ENCODE measurements at places on chromosomes 6 and 20.
A peak's percentile ranks its signal among the peaks of the same experiment; 100 is the strongest.

DNA sequence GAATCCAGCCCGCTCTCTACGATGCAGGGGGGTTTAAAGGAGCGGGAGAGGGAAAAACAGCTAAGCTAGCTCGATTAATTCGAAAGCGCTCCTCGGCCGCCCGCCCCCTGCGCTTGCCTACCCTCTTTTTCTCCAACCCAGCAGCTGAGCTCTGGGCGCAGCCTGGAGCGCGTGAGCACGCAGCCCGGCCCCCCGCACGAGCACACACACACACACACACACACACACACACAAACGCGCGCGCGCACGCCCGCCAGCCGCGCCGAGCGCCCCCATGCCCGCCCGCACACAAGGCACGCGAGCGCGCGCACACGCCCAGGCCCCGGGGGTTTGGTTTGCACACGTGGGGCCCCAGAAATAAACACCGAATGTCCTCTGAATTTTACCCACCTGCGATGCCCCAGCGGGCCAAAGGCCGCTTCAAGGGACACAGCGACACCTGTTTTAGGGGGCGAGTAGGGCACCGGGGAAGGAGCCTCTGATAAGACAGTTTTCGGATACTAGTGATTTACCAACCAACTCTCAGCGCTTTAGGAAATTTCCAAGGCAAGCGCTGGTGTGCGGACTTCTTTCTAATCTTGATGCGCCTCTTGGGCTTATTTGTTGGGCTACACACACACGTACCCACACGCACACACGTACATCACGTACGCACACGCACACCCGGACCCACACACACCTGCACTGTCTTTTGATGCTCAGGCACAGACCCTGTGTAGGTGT is 802 bp upstream of the NRN1 start:
- DNase-seq, result no peak

- DNase-seq, result no peak
Observed at GRCh38 chr6:44804546-44805159, 417.1 kb downstream of the CDC5L start.

DNA sequence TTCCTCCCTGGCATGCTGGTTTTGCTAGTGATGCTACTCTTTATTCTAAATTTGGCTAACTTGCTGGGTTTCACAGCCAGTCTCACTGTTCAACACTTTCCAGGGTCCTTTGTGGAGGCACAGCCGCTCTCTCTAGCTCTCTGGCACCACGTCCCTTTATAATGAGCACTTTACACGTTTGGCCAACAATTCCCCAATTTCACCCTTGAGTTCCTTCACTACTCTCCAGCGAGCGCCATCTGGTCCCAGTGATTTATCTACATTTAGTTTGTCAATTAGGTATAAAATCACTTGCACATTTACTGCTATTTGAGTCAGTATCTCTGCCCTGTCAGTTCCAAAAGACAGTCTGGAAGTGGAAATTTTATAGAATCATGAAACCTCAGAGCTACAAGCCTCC is 241.9 kb upstream of the MOCS1 start:
- DNase-seq, result no peak

GRCh38 chr6:34243901-34244884 is 4.6 kb downstream of the SMIM29 start:
- DNase-seq, result no peak

DNA sequence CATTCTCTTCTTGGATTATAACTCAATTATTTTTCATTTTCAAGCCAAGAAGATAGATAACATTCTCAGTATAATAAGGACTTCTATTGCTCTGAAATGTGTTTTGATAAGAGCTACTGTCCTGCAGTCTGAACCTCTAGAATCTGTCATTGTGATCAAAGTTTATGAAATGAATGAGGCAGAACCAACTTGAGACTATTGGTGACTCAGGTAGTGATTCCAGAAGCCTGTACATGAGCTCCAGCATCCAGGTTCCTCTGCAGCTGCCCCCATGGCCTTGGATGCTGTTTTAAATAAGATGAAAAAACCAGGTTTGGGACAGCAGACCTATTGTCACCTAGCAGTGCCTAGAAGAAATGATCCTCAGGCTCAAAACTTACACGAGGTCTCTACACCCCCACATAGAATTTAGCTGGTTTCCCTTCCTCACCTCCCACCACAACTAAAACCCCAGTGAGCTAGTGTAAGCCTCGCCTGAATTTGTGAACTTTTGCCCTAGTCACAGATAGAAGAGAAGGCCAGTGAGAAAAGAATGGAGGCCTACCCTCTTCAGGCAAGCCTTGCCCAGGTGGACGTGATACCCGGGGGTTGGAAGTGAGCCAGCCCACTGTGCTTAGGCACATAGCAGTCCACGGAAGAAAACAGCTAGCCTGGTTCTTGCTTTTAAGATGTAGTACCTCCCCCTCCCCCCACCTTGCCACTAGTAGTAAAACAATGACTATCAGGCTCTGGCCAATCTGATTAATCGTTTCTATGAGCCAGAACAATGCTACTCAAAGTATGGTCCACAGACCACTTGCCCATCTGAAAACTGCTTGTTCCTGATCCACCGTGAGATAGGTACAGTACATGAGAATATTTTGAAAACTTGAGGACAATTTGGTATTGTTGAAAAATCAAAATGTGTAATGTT is 73.0 kb upstream of the SYNJ2 start:
- DNase-seq, result no peak

GRCh38 chr6:156175971-156176421 is 601.2 kb upstream of the ARID1B start:
- DNase-seq, result peak; percentile 82

- DNase-seq, result no peak
Observed at GRCh38 chr20:20195021-20195705, 142.8 kb downstream of the CFAP61 start.

GRCh38 chr6:56570413-56571359 is 72.0 kb downstream of the DST start:
- DNase-seq, result peak; percentile 10

GRCh38 chr20:25533920-25534700 is 51.2 kb downstream of the NINL start:
- no peak for DNase-seq

DNA sequence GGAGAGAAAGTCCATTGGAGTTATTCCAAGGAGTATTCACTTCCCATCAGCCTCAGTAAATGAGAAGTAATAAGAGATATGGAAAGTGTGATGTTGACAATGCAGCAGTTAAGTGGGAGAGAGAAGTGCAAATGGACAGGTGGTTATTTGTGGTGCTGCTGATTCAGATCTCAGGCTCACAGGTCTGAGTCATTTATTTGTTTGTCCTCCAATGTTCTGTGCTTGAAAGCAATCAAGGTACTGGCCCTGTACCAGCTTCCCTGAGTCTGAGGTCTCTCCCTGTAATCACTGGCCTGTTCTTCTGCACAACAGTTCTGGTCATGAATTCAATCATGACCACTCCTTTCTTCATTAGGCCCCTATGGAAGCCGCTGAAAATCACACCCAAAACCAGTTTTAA is 827.7 kb downstream of the MAFB start:
- peak; percentile 56 for DNase-seq
